Vagina (tissue), 2 donors: ENCODE measurements at places on chromosomes 6 and 20.

GRCh38 chr6:166987930-166988329 is 11.3 kb upstream of the CEP43 start:
- no peak for DNase-seq

DNA sequence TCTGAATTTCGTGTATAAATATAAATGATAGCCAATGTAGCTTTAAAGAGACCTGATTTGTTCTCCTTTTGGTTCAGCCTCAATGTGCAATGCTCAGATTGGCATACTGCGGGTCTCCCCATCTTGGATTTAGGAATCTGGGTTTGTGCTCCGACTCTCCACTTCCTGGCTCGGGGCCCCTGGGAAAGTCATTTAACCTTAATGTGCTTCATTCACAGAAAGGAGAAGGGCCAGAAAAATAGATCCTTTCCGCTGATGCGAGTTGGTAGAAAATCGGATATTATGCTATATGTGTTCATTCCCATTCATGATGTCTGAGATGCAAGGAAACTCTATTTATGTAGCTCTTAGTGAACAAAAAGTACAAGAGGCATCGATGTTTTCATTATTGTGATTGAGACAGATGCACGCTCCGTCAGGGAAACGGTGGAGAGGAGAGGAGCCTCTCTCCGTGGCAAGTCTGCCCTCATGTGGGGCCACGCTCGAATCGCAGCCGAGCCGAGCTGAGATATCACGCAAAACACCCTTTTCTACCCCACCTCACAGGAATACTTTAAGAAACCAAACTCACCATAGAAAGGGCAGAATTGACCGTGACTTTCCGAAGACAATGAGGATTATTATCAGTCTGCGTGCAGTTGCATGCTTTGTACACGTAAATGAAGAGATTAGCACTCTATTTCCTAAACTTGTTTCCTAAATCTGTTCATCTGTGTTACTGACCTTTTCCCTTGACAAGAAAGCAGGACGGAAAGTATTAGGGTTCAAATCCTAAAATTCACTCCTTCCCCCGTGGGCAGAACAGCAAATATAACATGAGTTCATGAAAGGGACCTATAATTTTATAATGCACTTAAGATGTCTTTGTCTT is 136.6 kb downstream of the COL9A1 start:
- DNase-seq, result no peak

DNA sequence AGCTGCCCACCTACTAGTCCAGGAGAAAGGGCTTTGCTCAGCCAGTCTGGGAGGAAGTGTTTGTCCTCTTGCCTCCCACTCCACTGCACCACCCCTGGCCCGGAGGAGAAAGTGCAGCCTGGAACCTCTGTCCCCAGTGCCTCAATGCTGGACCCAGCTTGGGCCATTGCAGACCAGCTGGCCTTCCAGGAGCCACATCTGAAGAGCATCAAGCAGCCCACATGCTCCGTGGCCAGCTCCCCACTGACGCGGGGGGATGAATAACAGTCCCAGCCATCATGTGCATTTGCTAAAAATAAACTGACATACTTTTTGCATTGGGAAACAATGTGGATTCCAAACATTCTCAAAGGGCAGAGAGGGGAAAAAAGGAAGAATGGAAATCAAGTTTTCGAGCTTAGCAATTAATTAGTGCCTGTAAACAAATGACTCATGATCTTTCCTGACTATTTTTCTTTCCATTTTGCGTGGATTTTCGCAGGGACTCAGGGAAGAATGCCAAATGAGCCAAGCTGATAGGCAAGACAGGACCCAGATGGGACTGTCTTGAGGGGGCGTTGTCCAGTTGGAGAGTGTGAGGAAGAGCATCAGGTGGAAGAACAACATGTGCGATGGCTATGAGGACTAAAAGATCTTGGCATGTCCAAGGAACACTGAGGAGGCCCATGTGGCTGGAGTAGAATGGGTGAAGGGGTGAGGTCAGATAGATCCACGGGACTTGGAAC is 34.1 kb downstream of the CEBPB start:
- DNase-seq, result peak; percentile 98

GRCh38 chr6:161507375-161507774 is 233.5 kb upstream of the AGPAT4 start:
- DNase-seq, result no peak

GRCh38 chr6:114521926-114522325 is 179.1 kb upstream of the HS3ST5 start:
- DNase-seq, result no peak

DNA sequence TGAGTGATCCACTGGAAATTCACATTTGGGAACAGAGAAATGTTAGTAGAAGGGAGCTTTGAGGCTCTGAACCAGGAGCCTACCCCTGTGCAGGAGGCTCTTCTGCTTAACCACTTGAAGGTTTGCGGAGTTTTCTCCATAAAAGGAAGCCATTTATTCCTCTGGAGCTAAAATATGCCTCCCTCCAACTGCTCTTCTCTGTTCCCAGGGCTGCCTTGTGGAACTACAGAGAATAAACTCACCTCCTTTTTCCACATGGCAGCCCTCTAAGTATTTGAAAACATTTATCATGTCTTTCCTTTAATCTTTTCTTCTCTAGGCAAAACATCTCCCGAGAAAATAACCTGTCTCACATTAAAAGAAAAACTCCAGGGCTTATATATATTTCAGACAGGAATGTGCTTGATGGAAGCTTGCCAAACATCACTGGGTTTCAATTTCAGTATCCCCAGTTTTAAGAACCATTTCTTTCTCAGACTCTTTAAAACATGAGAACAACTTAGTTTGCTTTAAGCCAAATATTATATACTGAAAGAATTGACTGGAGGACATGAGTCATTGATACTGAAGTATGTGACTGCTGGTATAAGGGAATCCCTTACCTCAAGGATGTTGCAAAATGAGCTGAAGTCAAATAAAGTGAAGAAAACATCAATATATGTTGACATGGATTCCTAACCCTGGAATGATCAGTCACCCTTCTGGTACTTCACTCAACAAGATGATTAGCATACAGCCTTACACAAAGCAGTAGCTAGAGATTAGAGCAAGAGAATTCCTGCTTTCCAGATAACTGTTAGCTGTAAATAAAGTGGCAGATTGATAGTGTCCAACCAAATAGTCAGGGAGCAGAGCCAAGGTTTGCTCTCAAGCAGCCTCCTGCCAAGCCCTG is 74.0 kb downstream of the ZBTB2 start:
- no peak for DNase-seq

GRCh38 chr6:101716387-101716786 is 322.9 kb downstream of the GRIK2 start:
- DNase-seq, result no peak

DNA sequence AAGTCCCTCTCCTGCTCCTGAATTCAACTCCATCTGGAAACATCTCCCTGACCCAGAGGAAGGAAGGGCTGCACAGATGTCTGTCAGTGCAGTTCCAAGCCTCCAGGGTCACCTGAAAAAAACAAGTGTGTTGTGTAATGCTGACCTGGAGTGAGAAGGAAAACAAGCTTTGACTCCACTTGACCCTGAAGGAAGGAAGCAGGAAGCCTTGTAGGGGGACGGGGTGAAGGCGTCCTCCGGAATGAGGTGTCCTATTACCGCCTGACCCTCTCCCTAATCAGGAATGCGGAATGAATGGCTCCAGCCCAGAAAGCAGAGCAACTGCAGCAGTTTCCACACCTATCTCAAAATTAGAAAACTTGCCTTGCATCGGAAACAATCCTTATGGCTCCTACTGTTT is 13.9 kb upstream of the ADGRF5 start:
- peak; percentile 40 for DNase-seq

DNA sequence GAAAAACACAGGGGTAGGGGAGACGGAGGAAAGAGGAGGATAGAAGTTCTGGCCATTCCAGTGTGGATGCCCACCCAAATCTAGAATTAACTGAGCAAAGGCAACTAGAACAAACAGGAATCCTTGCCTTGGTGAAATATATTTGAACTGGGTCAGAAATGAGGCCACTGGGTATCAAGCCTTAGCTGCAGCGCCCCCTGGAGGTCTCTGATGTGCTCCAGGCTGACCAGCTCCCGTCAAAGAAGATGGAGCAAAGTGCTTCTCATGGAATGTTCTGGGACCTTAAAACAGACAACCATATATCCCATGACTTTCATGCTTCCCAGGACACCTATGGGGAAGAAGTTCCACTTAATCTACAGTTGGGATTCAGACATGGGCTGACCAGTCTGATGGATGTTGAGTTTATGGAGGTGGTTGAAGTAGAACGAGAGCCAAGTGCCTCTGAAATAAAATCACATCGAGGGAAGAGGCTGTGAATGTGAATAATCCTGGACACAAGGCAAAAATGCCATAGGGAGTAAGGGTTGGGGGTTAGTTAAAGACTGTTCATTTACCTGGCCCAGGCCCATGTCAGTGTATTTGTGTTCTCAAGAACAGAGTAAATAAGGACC is 50.4 kb downstream of the HLA-DPB1 start:
- no peak for DNase-seq

DNA sequence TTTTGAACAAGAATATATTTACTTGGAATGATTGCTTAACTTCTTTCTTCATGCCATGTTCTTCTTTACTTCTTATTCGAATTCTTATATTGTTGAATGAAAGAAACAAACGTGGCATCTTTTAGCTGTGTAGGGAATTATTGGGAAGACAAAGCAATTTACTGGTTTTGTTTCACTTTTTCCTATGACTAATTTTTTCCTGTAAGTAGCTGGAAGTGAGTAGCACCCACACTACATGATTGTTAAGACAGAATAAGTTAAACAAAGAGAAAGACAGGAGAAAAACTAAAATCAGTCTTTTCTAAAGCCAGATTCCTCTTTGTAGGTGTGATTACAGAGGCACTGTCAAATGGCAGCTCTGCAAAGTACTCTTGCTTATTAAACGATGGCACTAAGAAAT is 593.4 kb downstream of the EYS start:
- DNase-seq, result no peak

DNA sequence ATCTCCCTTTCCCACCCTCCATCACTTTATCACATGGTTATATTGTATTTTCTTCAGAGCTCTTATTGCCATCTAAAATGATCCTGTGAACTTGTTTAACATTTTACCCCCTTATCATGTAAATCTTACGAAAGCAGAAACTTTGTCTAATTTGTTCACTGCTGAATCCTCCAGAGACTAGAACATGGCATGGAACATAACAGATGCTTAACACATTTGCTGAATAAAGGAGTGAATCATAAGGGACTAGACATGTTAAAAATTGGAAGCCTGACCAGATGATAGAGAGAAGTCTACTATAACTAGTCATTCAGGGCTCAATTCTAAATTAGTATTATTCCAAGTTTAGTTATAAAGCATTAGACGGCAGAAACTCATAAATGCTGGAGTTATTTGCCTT is 73.3 kb downstream of the MAN1A1 start:
- DNase-seq, result no peak

DNA sequence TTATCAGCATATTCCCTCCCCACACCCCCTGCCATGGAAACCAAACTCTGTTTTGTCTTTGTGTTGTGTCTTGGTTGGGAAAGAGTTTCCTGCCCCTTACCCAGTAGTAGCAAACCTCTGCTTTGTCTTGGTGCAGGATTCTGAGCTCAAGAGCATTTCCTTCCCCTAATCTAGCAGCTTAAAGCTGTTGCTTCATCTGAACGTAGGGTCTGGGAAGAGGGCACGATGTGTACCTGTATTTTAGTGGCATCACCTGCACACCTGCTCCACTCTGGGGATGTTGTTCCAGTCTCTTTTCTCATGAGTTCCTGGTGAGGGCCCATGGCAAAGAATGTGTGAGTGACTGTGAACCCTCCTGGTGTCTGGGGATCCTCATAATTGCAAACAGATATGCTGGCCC is 164.7 kb downstream of the SCP2D1 start:
- no peak for DNase-seq

GRCh38 chr6:133983099-133983939 is 30.3 kb downstream of the TBPL1 start:
- no peak for DNase-seq

GRCh38 chr6:119193707-119194106 is 115.2 kb upstream of the FAM184A start:
- no peak for DNase-seq
